ENCODE measurements at places on chromosomes 12 and 14. TPM values are rescaled to one million over a fixed set of nuclear protein-coding genes. Genes with fewer than 3 reads are reported as not detected.

DNA sequence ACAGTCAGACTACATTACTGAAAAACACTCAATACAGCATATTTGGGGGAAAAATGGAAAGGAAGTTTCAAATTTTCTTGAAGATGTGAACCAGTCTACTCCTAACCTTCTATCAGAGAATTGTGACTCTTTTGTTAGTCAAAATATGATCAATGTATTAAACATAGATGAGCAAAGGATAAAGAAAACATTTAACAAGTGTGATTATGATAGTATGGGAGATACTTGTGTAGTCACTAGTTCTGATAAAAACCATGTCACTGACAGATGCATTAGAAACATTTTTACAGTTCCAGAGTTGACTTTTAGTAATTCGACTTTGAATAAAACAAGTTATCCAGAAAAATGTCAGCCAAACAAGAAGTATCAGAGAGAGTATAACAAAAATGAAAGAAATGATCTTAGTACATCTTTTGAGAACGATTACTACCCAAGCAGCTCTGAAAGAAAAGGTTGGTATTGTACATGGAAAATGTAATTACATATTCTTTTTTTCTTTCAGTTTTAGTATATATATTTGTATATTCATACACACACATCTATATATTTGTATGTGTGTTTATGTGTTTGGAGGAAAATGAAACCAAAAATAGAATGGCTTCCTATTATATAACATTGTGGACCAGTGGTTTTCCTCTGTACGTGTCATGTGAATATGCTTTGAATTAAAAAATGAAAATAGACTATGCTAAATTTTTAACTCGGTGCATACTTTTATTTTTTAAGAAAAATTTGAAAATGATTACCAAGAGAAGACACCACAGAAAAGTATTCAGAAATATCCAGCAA, 63.3 kb upstream of the ABCD2 start:
- H3K4me3 ChIP-seq, result no peak overlapping the region
- no peaks in the 10 kb centered on the region for H3K36me3 ChIP-seq
- DNase-seq, result no peak
- no peaks in the 10 kb centered on the region for H3K4me1 ChIP-seq

- no peak for DNase-seq
- H3K4me1 ChIP-seq, result no peaks in the 10 kb centered on the region
- H3K36me3 ChIP-seq, result peaks cover 77% of the 10 kb centered on the region
- no peak overlapping the region for H3K4me3 ChIP-seq
- no peak overlapping the region for H3K27ac ChIP-seq
Observed at GRCh38 chr12:125081427-125081826, 16.2 kb downstream of the AACS start.

GRCh38 chr14:24137529-24138395, 1.8 kb downstream of the PSME1 start:
- no peaks in the 10 kb centered on the region for H3K27me3 ChIP-seq
- H3K4me1 ChIP-seq, result peaks cover 60% of the 10 kb centered on the region
- H3K27ac ChIP-seq, result no peak overlapping the region
- H3K36me3 ChIP-seq, result peaks cover 35% of the 10 kb centered on the region
- peak overlapping the region; percentile 99 for H3K4me3 ChIP-seq

- H3K27me3 ChIP-seq, result no peaks in the 10 kb centered on the region
- no peak overlapping the region for H3K4me3 ChIP-seq
- no peaks in the 10 kb centered on the region for H3K4me1 ChIP-seq
- H3K36me3 ChIP-seq, result no peaks in the 10 kb centered on the region
- DNase-seq, result no peak
Observed at GRCh38 chr12:107663277-107663676, 22.3 kb upstream of the PWP1 start.

DNA sequence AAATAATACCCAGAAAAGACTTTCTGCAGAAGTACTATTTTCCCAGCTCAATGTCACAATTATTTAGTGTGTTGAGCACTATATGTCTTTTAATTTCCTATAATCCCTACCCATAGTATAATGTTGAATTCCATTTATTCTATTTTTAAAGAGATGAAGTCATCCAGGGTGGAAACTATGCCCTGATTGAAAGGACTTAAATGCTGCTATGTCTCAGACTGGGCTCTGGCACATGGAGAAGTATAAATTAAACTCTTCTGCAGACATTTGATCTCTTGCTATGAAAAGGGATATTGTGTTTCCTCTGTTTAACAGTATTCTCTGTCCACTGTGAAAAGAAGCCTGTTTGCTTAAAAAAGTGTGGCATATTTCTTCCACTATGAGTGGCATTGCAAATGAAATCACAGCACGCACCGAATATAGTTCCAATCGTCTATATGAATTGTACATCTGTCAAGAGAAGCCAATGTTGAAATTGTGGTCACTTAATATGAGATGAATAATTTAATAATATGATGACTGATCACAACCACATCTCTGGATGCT, 192.3 kb downstream of the BCAT1 start:
- peaks cover 8% of the 10 kb centered on the region for H3K4me1 ChIP-seq
- no peaks in the 10 kb centered on the region for H3K36me3 ChIP-seq
- H3K27me3 ChIP-seq, result no peaks in the 10 kb centered on the region
- H3K4me3 ChIP-seq, result no peak overlapping the region

DNA sequence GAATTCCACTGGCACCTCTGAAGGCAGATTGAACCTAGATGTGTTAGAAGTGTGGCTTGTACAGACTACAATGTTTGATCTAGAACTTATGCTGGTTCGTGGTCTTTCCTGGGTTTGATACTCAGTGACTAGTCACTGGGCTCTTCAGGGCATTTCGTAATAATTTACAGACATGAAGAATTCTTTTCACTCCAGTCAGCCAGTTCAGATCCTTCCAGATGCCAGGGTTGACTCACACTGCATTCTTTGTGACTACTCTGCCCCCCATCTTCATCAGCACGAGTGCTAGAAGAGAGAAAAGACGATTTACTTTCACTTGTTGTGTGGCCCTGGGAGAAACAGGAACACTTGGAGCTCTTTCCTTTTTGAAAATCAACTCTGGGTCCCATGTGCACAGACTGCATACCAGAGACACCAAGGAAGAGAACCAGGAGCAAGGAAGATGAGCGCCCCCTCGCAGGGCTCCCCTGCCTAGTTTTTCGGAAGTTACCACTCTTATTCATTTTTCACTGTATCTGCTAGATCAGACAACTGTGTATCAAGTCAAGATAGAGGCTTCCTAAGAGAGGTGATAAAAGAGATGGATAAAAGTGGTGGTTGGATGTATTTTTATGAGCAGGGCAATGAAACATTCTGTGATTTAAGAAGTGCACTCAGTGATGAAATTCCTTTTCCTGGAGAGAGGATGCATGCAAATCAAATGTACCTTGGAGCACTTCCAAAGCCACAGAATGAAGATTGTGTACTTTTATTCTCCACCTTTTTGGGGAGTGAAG, 33.5 kb upstream of the EVL start:
- DNase-seq, result no peak
- no peaks in the 10 kb centered on the region for H3K36me3 ChIP-seq
- peak overlapping the region; percentile 67 for H3K27ac ChIP-seq
- H3K27me3 ChIP-seq, result no peaks in the 10 kb centered on the region
- no peak overlapping the region for H3K4me3 ChIP-seq

DNA sequence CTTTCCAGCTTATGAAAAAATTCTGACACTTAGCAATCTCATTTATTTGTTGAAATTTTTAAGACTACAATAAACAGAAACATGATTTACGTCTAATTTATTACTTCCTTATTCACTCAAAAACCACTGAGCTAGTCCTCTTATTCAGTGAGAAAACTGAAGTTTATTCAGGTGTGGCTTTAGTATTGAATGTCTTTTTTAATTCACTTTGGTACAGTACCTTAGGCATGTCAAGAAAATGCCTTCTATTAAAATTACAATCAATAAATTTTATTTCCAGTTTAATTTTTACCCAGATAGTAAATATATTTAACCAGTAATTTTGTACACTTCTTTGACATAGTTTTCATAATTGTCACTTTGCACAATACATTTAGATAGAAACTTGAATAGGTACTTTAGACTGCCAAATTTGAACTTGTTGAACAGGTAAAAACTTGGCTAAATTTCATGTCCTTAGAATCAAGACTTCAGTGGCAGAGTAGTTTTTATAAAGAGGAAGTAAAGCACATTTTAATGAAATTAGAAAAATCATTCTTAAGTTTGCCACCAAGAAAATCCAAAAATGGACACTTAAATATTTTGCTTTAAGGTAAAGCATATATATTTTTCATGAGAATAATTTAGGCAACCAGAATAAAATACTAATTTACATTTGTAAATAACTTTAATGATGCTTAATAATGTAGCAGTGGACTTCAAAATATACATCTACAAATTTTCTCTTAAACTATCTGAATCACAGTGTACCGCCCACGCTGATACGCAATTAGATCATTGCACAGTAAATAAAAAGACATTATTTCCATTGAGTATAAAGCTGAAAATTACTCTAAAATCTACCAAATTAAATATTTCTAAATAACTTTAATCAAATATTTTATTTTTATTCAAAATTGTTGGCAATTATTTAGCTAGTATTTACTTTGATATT, 159.1 kb downstream of the RASSF9 start:
- no peak overlapping the region for H3K4me3 ChIP-seq
- no peaks in the 10 kb centered on the region for H3K27me3 ChIP-seq
- no peaks in the 10 kb centered on the region for H3K4me1 ChIP-seq
- no peak overlapping the region for H3K27ac ChIP-seq
- no peak for DNase-seq

GRCh38 chr14:99524804-99525698, 43.8 kb downstream of the CCNK start:
- H3K27me3 ChIP-seq, result no peaks in the 10 kb centered on the region
- H3K36me3 ChIP-seq, result no peaks in the 10 kb centered on the region
- H3K4me3 ChIP-seq, result no peak overlapping the region
- no peak for DNase-seq
- H3K27ac ChIP-seq, result peak overlapping the region; percentile 40

GRCh38 chr12:3171195-3171591, 94.0 kb downstream of the TSPAN9 start:
- no peaks in the 10 kb centered on the region for H3K36me3 ChIP-seq
- DNase-seq, result no peak
- no peaks in the 10 kb centered on the region for H3K27me3 ChIP-seq
- no peak overlapping the region for H3K27ac ChIP-seq
- H3K4me3 ChIP-seq, result no peak overlapping the region
- peaks cover 5% of the 10 kb centered on the region for H3K4me1 ChIP-seq

DNA sequence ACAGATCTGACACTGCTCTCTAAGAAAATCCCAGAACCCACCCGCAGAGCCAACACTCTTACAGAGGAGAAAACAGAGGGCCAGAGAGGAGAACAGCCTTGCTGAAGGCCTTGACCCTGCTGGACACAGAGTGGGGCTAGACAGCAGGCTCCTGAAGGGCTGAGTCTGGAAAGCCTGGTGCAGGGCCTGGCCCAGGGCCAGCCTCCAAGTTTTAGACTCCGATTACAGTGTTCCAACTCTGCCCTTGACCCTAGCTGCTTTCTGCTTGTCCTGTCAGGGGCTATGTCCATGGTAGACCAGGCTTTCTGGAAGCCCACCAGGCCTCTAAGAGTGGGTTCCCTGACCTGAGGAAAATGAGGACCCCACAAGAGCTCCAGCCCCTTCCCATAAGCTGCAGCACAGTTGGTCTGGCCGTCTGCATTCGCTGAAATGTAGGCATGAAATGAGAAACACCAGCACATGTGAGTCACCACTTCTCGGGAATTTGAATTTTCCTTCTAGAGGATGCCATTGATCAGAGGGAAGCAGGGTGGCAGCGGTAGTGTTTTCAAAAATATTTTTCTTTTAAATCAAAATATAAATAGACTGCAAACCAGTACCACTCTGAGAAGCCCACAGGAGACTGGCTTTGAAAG, 154.4 kb downstream of the CALM1 start:
- no peak overlapping the region for H3K27ac ChIP-seq
- no peak overlapping the region for H3K4me3 ChIP-seq
- no peaks in the 10 kb centered on the region for H3K36me3 ChIP-seq
- H3K27me3 ChIP-seq, result no peaks in the 10 kb centered on the region
- no peaks in the 10 kb centered on the region for H3K4me1 ChIP-seq
- no peak for DNase-seq

DNA sequence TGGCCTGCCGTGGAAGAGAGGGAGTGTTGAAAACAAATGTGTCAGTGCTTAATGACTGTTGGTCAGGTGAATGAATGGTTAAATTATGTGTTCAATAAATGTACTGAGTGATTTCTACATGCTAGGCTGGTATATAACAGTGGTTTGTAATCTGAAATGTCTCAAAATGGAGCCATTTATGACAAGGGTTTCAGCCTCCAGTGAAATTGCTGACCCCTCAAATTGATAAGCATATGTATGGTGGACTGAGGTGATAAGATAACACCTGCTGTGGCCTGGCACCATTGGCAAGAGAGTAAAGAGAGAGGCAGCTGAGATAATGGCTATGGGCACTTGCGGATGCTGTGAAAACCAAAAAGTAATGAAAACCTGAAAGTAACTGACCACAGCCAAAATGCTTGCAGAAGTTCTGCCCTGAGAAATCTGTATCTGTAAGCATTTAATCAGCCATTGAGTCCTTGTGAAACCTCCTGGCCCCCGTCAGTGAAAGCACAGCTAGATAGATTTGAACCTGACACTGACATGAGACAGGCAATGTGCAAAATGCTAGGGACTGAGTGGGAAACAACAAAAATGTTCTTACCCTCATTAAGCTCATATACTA, 1.4 kb upstream of the BCAT1 start:
- no peaks in the 10 kb centered on the region for H3K36me3 ChIP-seq
- H3K4me1 ChIP-seq, result peaks cover 37% of the 10 kb centered on the region

DNA sequence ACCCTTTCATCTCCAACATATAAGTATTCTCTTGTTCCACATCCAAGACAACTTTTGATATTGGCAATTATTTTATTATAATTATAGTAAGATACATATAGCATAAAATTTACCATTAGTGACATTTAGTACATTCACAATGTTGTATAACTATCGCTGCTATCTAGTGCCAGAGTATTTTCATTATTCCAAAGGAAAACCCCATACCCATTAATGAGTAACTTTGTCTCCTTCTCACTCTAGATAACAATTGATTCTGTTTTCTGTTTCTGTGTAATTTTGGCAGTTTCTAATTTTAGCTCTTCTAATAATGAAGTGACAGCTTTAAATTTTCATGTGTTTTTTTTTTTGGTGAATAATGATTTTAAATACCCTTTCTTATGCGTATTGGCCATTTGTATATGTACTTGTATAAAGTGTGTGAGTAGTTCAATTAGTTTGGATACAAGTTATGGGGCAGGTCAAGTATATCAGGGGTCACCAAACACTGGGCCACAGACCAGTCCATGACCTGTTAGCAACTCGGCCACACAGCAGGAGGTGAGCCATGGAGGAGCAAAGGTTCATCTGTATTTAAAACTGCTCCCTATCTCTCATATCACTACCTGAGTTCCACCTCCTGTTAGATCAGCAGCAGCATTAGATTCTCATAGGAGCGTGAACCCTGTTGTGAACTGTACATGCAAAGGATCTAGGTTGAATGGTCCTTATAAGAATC, 97.2 kb upstream of the SYT1 start:
- no peak overlapping the region for H3K27ac ChIP-seq
- no peaks in the 10 kb centered on the region for H3K4me1 ChIP-seq
- no peaks in the 10 kb centered on the region for H3K36me3 ChIP-seq
- no peak overlapping the region for H3K4me3 ChIP-seq

The SYNE2 gene
- 72.1 TPM for total RNA-seq

The GALNT9 gene
- total RNA-seq, result 0.17 TPM

The TAMALIN gene
- total RNA-seq, result 63.7 TPM

The TEX22 gene
- total RNA-seq, result 3.0 TPM

The KRT3 gene
- total RNA-seq, result not detected

Data from left lung (tissue), 14 donors.